T-cell (primary cell): ENCODE measurements at places on chromosomes 6 and 20. TPM values are rescaled to one million over a fixed set of nuclear protein-coding genes. Genes with fewer than 3 reads are reported as not detected.

RAE1 gene
- total RNA-seq, result 32.2 TPM

LSM2 gene
- 25.3 TPM for total RNA-seq

DNA sequence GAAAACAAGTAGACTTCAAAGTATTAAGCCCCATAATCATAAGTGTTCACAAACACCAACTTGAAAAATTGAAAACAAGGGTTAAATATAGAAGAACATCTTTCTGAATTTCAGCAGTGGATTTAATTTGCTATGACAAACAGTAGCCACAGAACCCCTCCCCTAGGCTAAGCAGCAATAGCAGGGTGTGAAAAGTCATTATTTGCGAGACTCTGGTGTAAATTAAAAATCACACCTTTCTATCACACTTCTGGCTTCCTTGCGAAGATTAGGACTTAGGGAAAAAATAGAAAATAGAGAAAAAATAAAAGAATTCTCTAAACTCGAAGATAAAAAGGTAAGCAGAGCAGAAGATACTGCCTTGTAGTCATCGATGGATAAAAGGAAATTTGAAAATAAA, 6.1 kb downstream of the SAMD3 start:
- no peak for DNase-seq

USP49 gene
- 5.2 TPM for total RNA-seq

EBF4 gene
- 7.7 TPM for total RNA-seq

GRCh38 chr6:2149361-2150006, 95.9 kb downstream of the GMDS start:
- no peak for DNase-seq

- DNase-seq, result no peak
These were observed 20.5 kb downstream of the COL20A1 start for GRCh38 chr20:63313349-63314014.

DNA sequence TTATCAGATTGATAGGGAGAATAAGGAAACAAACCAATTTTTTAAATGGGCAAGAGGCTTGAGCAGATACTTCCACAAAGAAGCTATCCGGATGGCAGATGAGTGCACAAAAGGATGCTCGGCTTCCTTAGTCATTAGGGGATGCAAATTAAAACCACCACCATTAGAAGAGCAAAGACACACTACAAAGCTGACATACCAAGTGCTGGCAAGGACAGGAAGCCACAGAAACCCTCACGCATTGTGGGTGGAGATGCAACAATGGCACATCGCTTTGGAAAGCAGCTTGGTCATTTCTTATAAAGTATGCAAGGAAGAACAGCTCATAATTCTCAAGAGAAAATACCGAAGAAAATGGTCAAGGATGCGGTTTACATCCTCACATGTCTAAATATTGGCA, 19.8 kb downstream of the BFSP1 start:
- no peak for DNase-seq

DNA sequence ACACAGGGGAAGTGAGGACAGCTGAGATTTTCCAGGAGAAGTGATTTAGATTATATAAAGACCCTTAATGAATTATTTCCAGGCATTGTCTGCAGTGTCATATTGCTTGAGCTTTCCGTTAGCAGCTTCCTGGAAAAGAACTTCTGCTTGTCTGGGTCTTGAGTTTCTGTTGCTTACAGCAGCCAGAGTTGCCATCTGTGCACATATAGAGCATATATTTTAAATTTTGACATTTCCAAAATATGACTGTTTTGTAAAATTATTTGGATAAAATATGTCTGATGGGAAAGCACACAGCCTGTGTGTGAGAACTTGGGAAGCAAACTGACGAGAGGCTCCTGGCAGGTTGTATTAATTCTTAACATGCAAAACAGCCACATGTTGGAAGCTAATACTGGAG, 21.0 kb upstream of the NKX2-2 start:
- no peak for DNase-seq

GRCh38 chr6:131136021-131136786, 937 bp downstream of the AKAP7 start:
- DNase-seq, result no peak
